ENCODE measurements at places on chromosomes 5 and 9.

GRCh38 chr9:73118898-73119554, 32.6 kb upstream of the ANXA1 start:
- DNase-seq = no peak

GRCh38 chr9:77802515-77803293, 154.6 kb upstream of the GNA14 start:
- peak; percentile 74 for DNase-seq

DNA sequence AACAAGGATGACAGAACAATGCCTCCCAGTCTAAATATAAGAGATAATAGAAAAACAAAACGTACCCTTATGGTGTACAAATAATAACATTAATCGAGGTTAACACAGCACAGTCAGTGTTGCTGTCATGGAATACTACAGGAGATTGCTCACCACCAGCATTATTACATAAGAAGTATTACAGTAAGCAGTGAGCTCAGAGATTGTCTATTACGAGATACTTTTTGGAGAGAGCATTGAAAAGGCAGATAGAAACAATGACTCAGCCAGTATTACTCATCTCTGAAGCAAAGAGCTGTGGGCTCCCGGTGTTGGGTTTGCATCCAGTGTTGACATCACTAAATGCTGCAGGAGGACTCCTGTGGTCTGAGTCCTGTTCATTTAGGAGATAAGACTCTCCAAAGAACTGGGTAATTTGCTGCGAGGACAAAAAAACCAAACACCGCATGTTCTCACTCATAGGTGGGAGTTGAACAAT, 191.9 kb upstream of the SEMA6A start:
- DNase-seq = no peak

GRCh38 chr5:41815261-41815660, 55.0 kb downstream of the OXCT1 start:
- no peak for DNase-seq

- DNase-seq = no peak
Measured at GRCh38 chr9:130901498-130902203, 5.0 kb upstream of the QRFP start.

GRCh38 chr5:132260714-132261551, 3.4 kb downstream of the PDLIM4 start:
- DNase-seq = no peak

GRCh38 chr5:148179234-148179824, 11.0 kb downstream of the SPINK14 start:
- DNase-seq = peak; percentile 38

DNA sequence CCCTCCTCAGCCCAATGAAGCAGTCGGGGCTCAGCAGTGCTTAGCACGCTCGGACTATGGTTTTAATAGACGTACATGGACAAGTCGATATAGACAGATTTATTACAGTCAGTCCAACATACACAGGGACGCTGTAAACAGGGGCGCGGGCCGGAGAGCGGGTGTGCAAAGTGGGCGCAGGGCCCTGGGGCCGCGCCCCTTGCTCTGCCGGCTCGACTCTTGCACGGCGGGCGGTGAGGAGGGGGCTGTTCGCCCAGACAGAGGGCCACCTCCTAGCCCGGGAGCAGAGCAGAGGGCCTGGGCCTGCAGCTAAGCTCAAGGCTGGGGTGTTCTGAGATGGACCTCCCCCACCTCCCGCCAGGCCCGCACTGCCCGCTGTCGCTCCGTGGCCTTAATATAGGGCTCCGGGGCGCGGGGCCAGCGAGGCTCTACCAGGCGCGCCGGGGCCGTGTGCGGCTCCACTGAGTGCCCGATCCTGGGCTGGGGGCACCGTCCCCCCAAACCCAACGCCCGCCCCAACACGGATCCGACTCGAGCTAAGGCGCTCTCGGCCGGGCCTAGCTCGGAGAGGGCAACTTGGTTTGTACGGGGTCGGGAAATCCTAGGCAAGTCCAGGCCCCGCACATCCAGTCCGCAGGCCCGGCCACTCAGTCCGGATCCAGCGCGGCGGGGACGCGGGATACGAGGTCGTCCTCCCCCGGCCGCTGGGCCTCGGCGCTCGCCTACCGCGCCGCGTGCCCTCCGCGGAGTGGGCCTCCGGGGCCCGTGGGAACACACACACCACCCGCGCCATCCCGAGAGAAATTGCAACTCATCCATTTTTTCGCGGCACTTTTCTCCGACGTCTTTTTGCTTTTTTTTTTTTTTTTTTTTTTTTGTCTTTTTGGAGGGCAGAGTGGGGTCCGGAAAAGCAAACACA, 6.1 kb downstream of the PITX1 start:
- no peak for DNase-seq

DNA sequence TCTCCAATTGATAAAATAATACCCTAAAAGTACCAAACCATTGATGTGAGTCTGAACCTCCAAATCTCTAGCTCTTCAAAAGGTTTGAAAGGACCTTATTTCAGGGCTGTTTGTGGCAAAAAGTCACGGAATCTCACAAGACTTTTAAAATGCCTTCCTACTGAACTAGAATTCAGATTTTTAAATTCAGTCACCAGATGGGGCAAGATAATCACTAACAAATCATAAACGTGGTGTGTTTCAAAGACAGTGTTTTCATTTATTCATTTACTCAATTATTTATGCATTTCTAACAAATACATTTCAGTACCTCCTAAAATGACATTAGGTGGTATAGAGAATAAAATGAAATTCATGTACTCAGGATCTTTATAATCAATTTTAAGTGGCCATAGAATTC, 68.2 kb upstream of the SMC2 start:
- DNase-seq = no peak

- peak; percentile 5 for DNase-seq
Measured at GRCh38 chr5:133581918-133582317, 30.4 kb downstream of the FSTL4 start.

DNA sequence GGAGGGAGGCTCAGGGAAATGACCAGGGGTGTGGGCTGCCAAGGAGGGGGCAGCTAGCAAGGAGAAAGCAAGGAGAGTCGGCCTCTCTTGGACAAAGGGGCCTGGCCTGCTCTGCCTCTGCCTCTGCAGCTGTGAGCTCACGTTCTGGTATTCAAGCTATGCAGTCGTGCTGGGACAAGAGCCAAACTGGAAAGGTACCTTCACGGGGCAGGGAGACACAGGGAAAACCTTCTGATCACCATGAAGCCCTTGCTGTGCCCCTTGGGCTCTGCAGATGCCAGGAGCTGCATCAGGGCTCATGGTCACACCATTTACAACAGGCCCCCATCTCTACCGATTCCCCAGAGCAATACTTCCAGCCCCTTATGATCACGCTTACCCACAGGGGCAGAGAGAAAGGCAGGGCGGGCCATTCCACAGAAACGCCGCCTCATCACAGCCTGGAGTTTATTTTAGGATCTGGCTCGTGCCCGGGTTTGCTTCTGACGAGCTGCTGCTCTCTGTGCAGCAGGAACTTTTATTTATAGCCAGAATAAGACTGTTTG, 63.2 kb downstream of the PRRT1B start:
- DNase-seq = no peak

- no peak for DNase-seq
Measured at GRCh38 chr9:77014597-77015263, 4.7 kb upstream of the FOXB2 start.

GRCh38 chr5:138696501-138696900, 56.7 kb upstream of the CTNNA1 start:
- no peak for DNase-seq

DNA sequence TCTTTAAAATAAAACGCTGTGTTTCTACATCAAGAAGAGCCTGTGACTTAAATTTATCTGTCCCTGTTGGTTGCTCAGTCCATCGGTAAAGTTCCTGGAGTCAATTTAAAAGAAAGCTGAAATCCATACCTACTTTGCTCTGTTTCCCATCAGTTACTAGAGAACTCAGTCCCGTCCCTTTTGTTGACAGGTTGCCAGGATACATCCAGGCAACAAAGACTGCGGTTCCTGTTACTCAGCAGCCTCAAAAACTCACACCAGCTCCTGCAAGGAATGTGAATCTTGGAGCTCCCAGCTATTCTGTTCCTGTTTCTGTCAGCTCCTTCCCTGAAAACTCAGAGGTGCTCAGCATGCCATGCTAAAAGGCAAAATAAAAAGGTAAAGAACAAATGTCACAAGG, at the start of gene ZNF474:
ZNF474 (plus strand) TSS at position 241 of the 400 bp plus-strand sequence. CDS start 22,445 bp downstream, outside the sequence.
- no peak for DNase-seq

- no peak for DNase-seq
Measured at GRCh38 chr5:36156121-36156601, 4.2 kb downstream of the SKP2 start.

- no peak for DNase-seq
Measured at GRCh38 chr5:68332556-68332955, 117.0 kb downstream of the PIK3R1 start.

- DNase-seq = no peak
Measured at GRCh38 chr5:11757661-11758060, 146.6 kb downstream of the CTNND2 start.

- DNase-seq = no peak
Measured at GRCh38 chr9:84799251-84799650, 129.7 kb downstream of the NTRK2 start.

- no peak for DNase-seq
Measured at GRCh38 chr9:105331160-105331559, 86.7 kb downstream of the SLC44A1 start.

DNA sequence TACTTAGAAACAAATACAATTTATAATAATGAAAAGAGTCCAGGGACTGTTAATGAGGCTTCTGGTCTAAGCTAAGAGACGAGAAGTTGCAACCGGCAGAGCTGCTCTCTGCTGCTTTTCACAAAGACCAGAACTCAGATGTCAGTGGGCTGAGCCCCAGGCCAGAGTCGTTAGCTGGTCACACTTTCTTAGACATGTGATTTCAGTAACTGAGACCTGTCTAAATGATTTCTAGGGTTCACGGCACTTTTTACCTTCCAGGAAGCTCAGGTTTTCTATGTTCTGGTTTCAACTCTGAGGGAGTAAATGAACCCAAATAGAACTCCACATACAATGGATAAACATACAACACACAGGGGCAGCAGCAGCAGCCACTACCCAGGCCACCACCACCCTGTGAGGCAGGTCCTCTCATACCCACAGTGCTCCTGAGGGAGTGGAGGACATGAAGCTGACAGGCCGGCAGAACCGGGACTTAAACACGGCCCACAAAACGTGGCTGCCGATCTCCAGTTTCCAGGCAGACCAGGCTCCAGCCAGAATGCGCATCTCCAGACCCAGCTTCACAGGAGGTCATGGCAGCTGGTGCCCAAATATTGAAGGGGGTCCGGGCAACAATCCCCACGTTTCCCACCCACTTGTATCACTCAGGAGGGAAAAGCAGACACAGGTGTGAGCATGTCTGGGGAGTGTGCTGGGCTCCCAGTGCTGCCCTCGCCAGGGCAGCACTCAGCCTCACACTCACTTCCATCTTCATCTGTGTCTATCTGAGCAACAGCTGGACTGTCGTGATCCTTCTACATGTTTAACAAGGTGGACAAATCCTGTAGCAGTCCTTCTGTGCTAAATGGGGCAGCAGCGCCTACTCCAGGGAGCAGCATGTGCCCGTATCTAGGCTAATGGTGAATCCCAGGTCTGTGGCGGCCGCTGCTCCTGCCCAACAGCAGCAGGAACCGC, 38.8 kb downstream of the IARS1 start:
- DNase-seq = no peak

DNA sequence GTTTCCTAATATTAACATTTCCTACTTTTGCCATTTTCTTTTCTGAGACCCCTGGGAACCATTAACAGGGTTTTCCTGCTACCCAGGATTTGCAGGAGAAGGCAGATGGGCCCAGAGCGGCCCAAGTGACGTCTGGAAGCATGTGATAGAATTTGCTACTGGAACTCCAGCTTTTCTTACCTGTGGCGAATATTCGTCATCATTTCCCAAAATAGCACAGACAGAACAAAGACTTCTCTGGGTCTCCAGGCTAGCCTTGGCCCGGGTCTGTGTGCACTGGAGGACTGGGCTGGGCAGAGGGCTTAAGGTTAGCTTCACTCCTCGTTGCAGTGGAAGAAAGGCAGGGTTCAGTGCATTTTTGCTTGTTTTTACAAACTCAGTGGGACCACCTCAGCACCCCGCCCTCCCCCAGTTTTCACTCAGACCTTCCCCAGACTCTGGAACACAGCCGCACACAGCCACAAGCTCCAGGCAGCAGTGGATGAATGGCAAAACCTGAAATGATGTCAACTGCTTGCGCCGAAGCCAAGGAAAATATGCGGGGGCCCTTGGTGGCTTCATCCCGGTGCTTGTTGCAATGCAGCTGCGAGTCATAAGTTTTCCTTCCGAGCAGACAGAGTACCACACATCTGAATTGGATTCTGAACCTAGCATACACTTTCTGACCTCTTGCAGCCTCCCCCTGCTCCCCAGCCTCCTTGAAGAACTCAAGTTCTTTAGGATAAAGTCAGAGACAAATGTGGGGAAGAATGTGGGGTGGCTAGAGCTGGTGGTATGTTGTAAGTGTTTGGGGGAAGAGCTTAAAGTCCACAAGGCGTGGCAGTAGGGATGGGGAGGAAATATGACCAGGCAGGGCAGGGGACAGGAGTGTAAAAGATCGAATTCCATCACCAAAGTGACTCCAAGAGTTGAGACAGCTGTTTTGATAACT, 586.0 kb downstream of the CCDC171 start:
- no peak for DNase-seq

DNA sequence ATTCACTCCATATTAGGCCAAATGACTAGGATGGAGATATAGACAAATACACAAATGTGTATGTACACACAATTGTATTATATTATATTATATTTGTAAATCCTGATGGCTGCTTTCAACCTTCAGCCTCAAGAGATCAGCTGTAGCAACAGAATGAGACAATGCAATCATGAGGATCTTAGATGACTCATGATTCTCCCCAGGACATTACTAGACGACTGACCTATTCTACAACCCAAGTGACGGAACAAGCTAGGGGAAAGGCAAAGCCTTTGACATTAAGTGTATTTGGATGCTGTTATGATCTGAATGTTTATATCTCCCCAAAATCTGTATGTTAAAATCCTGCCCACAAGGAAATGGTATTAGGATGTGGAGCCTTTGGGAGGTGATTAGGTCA, 66.5 kb downstream of the COX7C start:
- DNase-seq = no peak

GRCh38 chr9:136090768-136091581, 4.1 kb downstream of the NACC2 start:
- no peak for DNase-seq

GRCh38 chr9:78295731-78296130, 1.2 kb upstream of the PSAT1 start:
- no peak for DNase-seq
